ENCODE measurements at places on chromosomes 7 and 10. TPM values are rescaled to one million over a fixed set of nuclear protein-coding genes. Genes with fewer than 3 reads are reported as not detected.
A peak's percentile ranks its signal among the peaks of the same experiment; 100 is the strongest.

FAM25G gene
- not detected for total RNA-seq

- peak; percentile 31 for DNase-seq
Measured at GRCh38 chr10:133087679-133088178, at the start of gene ADGRA1. ADGRA1 (plus strand) TSS chr10:133087924; CDS start chr10:133088910, 986 bp downstream.

GRCh38 chr10:52212062-52212461 lies 102.0 kb upstream of the DKK1 start:
- no peak for DNase-seq

DNA sequence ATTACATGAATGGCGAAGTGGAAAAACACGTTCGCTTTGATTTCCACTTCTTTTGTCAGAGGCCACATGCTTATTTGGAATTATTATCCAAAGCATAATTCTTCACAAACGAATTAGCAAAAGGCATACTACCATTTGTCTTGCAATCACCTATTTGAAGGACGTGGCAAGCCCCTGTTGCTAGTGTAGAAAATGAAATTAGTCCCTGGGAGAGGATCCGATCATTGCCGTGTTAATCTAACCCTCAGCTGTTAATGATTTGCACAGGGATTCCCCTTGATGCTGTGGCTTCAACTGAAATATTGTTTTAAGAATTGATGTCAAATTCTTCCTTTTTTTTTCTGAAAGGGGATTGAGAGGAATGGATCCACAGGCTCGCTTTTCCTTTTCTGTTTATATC lies 4.6 kb downstream of the AGMO start:
- no peak for DNase-seq

GRCh38 chr7:94510582-94511496 lies 1.2 kb downstream of the CASD1 start:
- peak; percentile 31 for DNase-seq

All from neural crest cell (in vitro differentiated cells).